ENCODE measurements at places on chromosomes 16 and 17. TPM values are rescaled to one million over a fixed set of nuclear protein-coding genes. Genes with fewer than 3 reads are reported as not detected.

DNA sequence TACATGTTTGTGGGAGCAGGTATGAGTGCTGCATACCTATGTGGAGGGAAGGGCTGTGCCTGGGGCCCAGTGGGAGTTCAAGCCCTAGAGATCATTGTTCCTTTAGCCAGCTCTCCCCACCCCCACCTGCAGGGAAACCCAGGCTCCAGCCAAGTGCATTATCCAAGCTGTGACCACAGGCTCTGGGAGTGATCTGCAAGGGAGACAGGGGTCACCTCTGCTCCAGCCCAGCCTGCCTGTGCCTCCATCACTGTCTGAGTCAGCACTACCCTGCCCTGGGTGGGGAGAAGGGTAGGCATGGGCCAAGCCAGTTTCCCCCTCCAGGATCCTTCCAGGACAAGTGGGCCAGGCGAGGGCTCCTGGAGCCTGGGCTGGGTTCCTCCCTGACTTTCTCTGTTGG is 32.1 kb upstream of the SBK1 start:
- no peak for DNase-seq

- DNase-seq, result peak; percentile 45
Observed at GRCh38 chr17:75152922-75153779, 1.2 kb downstream of the JPT1 start.

DNA sequence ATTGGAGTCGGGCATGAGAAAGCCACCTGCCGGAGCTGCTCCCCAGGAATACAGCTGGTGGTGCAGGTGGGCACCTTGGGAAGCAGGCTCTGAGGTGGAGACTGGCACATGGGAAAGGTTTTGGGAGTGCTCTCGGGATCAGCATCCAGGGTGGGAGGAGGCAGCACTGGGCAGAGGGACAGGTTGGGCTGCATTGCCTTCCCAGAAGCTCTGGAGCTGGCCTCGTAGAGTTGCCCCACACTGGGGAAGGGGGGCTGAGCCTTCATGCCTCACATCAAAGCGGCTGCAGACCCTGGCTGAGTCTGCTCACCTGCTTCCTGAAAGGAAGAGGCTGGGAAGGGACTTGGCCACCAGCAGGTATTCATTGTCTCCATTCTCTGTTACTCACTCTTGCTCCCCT is 13.5 kb upstream of the GPRC5B start:
- DNase-seq, result no peak

Gene PSMD3
- total RNA-seq, result 82.5 TPM

Gene PRSS21
- total RNA-seq, result 5.6 TPM

Gene HBM
- not detected for total RNA-seq

DNA sequence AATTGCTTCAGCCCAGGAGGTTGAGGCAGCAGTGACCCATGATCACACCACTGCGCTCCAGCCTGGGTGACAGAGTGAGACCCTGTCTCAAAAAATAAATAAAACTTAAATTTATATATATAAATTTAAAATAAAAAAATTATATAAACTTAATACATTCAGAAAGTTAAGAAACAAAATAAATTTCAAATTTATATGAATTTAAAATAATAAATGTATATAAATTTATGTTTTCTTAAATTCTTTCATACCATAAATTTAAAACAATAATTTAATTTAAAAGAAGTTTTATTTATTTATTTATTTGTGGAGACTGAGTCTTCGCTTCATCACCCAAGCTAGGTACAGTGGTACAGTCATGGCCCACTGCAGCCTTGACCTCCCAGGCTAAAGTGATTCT is 20.2 kb downstream of the LYRM1 start:
- no peak for DNase-seq

Gene CA7
- not detected for total RNA-seq

- DNase-seq, result no peak
Observed at GRCh38 chr17:74623693-74624093, at the start of gene CD300E. Gene CD300E (minus strand): TSS chr17:74623738. CDS start chr17:74623621, 117 bp downstream.

Gene CHRNE
- 0.65 TPM for total RNA-seq

Gene YBX2
- total RNA-seq, result 1.2 TPM

Gene TAT
- not detected for total RNA-seq

Gene CES3
- total RNA-seq, result 8.3 TPM

Data from activated naive CD8-positive, alpha-beta T cell treated with anti-CD3 and anti-CD28 coated beads, Interleukin-2, amount 10 ng/mL, durations not matched to agents 7 days and 5 days (primary cell).